ENCODE measurements at places on chromosomes 7 and 10.

DNA sequence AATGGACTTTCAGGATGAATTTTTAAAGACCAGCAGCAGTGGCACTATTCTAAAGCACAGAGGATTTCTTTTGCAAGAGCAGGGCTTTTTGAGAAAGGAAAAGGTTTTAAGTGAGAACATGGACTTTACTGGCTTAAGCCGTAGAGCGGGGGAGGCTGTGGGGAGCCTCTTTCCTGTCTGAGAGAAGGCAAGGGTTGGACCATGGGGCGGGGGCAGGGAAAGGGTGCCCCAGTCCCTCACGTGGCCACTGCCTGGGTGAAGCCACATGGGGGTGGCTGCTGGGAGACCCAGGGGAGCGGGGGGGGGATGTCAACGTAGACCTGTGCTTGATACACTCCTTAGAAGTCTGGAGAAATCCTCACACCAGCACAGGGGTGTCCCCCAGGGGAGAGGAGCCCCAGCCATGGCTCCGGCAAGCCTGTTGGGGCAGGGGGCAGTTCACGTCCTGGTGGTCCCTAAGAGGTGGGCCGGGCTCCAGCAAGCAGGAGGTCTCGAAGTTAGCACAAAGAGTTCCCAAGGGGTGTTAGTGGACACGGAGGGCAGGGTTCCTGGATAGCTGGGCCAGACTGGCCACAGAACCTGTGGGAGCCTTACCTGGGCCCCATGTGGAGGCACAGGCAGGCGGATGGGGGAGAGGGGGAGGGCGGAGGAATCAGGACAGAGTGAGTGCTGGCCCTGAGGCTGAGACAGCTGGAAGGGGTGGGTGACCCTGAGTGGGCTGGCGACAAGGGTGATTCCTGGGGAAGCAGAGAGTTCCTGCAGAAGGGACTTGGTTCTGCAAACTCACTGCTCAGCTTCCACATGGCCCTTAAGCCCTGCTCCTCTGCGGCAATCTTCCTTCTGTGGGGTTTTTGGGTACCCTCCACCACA lies 36.9 kb upstream of the ELFN1 start:
- no peak for DNase-seq

DNA sequence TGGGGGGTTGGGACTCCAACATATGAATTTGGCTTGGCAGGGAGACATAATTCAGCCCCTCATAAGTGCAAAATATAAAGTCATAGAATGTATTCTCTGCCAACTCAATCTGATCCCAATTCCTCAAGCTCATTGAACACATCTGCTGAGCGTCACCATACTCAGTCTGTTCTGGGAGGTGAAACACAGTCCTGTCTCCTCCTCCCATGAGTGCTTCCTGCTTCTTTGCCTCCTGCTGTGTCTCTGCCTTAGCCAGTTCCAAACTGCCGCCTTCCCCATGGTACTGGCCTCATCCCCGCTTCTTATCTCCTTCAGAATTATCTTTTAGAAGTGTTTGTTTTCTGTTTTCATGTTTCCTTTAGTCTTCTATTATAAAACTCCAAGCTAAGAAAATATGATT lies 365.5 kb downstream of the TNS3 start:
- no peak for DNase-seq

- no peak for DNase-seq
Measured at GRCh38 chr10:58754469-58755339, 242.0 kb downstream of the BICC1 start.

GRCh38 chr10:104339469-104340110 lies 1.3 kb upstream of the ITPRIP start:
- peak; percentile 93 for DNase-seq

- DNase-seq: no peak
Measured at GRCh38 chr7:42476255-42476654, 239.2 kb upstream of the GLI3 start.

DNA sequence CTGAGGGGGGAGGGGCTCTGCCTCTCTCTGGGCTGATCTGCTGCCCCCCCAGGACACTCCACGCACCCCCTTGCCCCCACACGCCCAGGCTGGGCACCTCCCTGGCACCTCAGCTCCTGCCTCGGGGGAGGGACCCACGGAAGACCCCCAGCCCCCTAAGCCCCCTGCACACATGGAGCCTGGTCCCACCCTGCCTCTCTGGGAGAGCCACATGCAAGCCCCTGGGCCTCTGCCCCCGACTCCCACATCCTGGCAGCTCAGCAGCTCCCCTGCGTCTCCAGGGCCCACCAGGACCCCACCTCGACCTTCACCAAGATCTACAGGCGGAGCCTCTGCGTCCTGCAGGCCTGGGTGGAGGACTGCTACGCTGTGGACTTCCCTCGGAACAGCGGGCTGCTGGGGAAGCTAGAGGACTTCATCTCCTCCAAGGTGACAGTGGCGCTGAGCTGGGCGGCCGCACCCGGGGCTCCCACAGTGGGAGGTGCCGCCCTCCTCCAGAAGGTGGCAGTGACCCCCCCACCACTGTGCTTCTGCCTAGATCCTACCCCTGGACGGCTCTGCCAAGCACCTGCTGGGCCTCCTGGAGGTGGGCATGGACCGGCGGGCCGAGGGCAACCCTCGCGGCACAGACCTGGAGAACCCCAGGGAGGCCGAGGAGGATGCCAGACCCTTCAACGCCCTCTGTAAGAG lies 18.7 kb upstream of the UTF1 start:
- DNase-seq: no peak

DNA sequence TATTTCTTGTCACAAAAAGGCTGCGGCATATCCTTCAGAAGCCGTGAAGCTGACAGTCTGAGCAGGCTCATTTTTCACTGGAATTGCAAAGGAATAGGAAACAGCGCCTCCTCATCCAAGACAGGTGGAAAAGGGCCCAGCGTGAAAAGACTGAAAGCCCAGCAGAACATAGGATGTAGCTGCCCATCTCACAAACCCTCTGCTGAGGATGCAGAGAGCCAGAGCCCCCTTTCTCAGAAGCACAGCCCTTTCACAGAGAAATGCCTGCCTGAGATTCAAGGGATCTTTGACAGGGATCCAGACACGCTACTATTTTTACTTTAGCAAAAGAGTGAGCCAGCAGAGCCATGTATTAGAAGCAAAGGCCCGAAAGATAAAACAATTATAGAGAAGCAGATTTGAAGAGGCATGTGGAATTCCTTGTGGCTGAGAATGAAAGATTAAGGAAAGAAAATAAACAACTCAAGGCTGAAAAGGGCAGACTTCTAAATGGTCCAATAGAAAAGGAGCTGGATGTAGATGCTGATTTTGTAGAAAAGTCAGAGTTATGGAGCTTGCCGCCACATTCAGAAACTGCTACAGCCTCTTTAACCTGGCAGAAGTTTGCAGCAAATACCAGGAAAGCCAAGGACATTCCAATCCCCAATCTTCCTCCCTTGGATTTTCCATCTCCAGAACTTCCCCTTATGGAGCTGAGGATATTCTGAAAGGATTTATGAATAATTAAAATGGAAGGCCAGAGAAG lies 36.9 kb downstream of the GDI2 start:
- no peak for DNase-seq

GRCh38 chr7:44065431-44066110 lies at the start of gene PGAM2:
PGAM2 (minus strand) TSS chr7:44065567; CDS start chr7:44065529, 38 bp downstream.
- no peak for DNase-seq

DNA sequence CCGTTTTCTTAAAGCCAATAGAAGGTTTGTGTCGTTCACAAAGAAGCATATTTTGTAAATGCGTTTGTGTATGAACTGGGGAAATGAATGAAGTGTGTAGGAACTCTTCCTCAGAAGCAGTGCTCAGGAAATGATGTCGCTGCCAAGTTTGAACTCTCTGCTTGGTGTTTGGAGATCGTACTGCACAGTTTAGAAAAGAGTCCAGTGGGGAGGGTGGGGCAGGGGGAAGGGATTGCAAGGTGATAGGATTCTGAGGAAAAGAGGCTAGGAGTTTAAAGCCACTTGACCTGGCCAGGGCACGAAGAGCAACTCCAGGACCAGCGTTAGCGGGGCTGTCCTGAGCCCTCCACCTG lies 122.2 kb downstream of the CUBN start:
- peak; percentile 56 for DNase-seq

GRCh38 chr7:151128716-151129115 lies 38.8 kb downstream of the GBX1 start:
- DNase-seq: no peak

- no peak for DNase-seq
Measured at GRCh38 chr7:36232971-36233550, 80.0 kb downstream of the EEPD1 start.

GRCh38 chr7:88111140-88111743 lies 108.6 kb downstream of the SRI start:
- peak; percentile 65 for DNase-seq

GRCh38 chr7:116588225-116588624 lies 63.4 kb downstream of the CAV1 start:
- DNase-seq: peak; percentile 81

- DNase-seq: no peak
Measured at GRCh38 chr10:124671486-124672075, 72.6 kb downstream of the FAM53B start.

DNA sequence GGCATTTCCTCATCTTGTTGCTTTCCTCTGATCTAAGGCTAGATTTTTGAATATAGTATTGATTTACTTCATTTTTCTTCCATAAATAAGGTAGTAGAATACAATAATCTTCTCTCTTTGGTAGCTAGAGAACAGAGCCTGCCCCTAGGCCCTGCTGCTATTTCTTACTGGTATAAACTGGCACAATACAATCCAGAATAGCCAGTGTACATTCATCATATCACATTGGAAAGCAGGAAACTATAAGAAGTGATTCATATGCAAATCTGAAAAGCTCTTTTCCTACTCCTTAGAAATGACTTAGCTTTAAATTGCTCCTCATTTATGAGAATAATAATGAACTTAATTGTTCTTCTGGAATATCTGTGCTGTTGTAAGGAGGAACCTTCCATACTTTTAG lies 100.2 kb downstream of the KCND2 start:
- DNase-seq: peak; percentile 17

- DNase-seq: no peak
Measured at GRCh38 chr10:80491251-80492102, 37.4 kb downstream of the TSPAN14 start.

- no peak for DNase-seq
Measured at GRCh38 chr7:4519819-4520520, 162.1 kb upstream of the FOXK1 start.

GRCh38 chr7:91416155-91416865 lies 152.1 kb downstream of the FZD1 start:
- DNase-seq: no peak

DNA sequence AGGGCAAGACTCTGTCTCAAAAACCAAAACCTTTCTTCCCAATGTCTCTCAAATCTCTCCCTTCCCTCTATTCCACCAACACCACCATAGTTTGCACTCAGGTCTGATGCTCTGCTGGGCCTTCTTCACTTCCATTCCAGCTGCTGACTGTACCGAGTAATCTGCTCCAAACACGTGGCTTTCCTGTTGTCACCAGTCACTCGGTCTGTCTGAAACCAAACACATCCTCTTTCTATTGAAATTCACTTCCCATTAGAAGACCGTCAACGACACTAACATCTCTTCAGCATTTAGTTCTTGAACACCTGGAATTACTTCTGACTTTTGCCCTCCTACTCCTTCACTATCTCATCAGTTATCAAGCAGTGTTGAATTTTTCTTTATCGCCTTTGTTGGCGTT lies 4.7 kb upstream of the NRF1 start:
- DNase-seq: no peak

GRCh38 chr7:47948141-47948790 lies at the start of gene PKD1L1:
PKD1L1 (minus strand) TSS chr7:47948466; CDS start chr7:47948440, 26 bp downstream.
- DNase-seq: peak; percentile 85

- peak; percentile 77 for DNase-seq
Measured at GRCh38 chr10:96130326-96130995, 364 bp downstream of the ZNF518A start.

DNA sequence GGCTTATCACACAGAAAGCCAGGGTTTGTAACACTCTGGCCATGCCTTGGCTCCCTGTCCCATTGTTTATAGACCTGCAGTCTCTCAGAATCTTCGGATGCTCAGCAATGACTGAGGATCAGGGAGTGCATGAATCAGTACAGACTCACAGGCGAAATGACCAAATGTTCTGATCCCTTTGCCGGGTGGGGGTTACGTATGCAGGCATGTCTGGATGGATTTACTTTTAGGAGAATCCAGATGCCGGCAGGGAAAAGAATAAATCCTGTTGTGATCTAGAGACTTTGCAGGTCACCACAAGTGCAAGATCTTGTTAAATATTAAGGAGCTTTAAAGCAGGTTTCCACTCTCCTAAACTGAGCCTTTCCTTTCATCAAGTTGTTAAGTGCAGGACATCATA lies 149.5 kb downstream of the SFMBT2 start:
- DNase-seq: no peak

GRCh38 chr10:121735263-121735662 lies 137.0 kb upstream of the FGFR2 start:
- no peak for DNase-seq

DNA sequence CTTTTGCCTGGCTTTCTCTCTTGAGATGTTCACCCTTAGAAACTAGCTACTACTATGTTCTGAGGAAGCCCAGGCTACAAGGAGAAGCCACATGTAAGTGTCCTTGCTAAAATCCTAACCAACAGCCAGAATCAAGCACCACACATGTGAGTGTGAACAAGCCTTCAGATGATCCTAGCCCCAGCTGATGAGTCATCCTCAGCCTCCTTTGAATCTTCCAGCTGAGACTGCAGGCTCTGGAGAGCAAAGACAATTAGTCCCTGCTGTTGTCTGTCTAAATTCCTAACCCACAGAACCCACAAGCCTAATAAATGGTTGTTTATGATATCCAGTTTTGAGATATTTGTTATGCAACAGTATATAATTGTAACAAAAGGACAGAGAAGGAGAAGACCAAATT lies 92.8 kb upstream of the TAC1 start:
- DNase-seq: no peak

- no peak for DNase-seq
Measured at GRCh38 chr10:4557469-4557868, 268.5 kb upstream of the AKR1E2 start.

DNA sequence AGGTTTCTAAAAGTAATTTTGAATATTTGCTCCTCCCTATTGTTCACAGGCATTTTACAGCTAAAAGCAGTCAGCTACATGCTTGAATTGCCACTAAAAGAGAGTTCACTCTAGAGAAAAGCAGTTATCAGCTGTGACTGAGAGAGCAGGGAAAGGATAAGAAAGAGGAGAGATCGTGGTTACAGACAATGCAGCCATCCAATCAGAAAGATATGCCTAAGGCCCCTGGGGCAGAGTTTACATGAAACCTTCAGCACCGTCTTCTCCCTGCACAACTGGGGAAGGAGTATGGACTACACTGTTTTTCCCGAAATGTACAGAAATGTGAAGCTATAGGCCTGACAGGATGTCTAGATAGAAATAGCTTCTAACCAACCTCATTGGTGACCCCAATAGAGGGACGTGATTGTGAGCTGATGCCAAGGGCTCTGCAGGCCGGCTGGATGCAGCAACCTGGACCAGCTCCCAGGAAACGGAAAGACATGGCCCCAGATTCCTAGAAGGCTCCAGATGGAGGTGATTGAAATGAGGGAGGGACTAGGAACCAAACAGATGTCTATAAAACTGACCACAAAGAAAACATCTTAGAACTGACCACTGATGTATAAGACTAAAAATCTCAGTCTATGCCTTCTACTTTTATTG lies 3.2 kb upstream of the VSTM4 start:
- no peak for DNase-seq

DNA sequence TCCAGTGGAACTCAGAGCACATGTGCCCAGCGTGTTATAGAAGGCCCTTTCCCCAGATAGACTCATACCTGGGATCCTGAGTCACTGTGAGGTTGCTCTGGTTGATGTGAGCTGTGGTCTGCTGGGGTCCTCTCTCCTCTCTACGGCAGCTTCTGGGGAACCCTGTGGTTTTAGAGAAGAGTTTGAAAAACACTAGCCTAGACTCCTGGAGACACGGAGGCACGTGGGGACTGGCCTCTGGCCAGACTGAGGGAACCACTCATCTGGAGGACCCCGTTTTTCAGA lies 10.3 kb downstream of the ZNF775 start:
- DNase-seq: no peak
